ENCODE measurements at places on chromosomes 16 and 17.
A peak's percentile ranks its signal among the peaks of the same experiment; 100 is the strongest.

DNA sequence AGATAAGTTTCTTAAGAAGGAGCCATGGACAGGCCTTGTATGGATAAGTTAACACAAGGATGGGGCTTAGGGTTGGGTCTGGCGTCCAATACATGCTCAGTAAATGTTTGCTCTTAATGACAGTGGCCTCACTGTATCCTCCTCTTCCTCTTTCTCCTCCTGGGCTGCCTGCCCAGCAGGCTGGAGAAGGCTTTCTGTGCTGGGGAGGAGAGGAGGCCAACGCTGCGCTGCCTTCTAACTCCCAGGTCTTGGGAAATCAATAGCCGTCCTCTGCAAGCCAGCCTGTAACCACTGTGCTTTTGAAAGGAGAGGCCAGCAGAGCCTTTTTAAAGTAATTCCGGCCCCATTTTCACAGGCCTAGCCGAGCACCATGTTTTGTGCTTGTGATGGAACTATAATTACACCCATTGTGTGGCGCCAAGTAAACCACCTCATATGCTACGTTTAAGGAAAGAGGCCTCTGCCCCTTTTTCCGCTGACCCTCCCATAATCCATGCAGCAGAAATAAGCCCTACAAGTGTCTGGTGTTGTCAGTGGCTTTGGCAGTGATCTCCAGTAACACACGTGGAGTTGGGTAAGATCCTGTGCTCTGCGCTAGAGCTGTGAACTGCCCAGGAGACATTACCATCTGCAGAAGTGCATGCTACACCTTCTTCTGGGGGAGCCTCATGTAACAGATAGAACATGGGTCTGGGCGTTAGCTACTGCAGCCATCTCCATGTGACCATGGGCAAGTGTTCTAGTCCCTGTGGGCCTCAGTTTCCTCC is 368.2 kb downstream of the SNX29 start:
- DNase-seq = no peak

DNA sequence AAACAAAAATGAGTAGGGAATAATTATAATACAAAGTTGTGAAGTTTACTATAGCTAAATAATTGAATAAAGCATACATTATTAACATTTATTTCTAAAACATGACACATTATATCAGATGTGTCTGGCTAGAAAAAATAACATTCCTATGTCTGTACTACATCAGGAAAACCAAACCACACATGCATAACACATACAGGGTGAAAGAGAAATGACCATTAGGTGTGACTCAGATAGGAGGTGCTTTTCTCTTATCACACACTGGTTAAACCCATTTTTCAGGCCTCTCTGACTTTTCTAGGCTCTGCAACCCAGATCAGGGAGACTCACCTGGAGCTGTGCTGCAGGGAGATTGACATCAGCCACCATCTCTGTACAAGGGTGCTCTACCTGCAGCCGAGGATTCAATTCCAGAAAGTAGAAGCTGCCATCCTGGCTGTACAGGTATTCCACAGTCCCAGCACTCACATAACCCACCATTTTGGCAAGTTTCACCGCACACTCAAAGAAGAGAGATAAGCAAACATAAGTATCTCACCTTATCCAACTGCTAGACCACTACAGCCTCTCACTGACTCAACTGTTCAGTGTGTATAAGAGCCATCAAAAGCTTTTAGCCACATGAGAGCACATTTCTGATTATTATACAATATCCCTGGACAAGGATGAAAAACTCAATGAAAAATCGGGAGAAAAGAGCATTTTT is 116.6 kb upstream of the C17orf78 start:
- DNase-seq = no peak

DNA sequence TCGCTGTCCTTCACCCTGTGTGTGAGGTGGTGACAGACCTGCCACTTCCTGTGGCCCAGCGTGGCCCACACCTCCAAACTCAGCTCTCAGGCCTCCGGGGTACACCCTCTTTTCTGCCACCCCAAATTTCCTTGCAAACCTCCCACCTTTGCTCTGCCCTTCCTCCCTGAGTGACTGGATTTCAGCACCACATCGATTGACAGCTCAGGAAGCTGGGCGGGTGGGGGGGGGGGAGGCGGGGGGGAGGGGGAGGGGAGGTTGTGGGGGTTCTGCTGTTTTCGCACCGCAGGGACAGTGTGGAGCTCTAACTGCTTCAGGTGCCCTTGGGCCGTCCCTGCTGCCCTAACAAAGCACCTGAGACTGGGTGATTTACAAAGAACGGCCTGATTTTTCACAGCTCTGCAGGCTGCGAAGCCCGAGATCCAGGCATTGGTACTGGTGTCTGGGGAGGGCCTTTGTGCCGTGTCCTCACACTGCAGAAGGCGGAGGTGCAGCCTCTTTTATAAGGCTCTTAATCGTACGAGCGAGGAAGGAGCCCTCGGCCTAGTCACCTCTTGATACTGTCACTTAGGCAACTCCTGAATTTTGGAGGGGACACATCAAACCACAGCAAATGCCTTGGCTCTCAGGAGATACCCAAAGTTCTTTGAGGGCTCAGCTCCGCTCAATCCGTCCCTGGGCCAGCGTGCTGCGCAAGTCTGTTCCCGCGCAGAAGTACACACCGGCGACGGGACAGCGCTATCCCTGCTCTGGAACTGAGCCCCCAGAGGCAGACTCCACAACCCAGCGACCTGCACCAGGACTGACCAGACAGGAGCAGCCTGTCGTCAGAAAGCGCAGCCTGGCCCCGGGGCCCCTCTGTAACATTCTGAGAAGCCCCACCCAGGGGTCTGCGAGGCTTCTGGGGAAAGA is 3.6 kb downstream of the NDUFAF8 start:
- no peak for DNase-seq

GRCh38 chr16:3187798-3188674 is at the start of gene OR1F1:
Gene OR1F1, plus strand, starts transcription at chr16:3188204.
- DNase-seq = peak; percentile 74

DNA sequence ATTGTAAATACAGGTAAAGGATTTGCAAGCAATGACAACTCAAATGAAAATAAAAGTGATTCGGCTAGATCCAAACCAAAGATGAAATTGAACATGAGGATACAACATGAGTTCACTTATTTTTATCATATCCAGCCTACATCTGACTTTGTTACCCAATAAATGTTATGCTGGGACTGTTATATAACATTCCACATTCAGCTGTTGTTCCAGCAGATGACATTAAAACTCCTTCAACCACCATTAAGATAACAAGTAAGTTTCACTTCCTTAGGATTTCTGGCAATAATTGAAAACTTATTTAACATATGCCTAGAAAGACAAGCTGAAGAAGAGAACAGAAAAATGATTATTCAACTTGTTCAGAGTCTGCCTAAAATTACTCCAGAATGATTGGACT is 729.4 kb downstream of the CDH11 start:
- no peak for DNase-seq

GRCh38 chr17:70172923-70173322 is 3.6 kb downstream of the KCNJ2 start:
- DNase-seq = no peak

GRCh38 chr17:68238164-68238870 is 9.5 kb upstream of the AMZ2 start:
- no peak for DNase-seq

DNA sequence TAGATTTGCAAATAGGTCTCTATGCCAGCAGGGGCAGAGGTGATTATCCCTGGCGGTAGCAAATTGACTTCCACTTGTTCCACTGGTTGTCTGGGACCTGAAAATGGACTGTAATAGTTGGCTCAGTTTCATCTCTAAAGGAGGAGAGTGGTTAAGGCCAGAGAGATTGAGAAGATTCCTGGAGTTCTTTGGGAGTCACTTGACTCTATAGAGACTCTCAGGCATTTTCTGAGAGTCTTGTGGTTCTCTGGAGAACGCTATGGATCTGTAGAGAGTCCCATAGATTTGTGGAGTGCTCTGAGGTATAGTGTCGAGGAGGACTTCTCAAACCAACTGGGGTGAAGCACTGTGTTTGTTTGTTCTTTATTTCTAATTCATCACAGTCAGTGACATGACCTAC is 8.9 kb upstream of the PMP22 start:
- no peak for DNase-seq

DNA sequence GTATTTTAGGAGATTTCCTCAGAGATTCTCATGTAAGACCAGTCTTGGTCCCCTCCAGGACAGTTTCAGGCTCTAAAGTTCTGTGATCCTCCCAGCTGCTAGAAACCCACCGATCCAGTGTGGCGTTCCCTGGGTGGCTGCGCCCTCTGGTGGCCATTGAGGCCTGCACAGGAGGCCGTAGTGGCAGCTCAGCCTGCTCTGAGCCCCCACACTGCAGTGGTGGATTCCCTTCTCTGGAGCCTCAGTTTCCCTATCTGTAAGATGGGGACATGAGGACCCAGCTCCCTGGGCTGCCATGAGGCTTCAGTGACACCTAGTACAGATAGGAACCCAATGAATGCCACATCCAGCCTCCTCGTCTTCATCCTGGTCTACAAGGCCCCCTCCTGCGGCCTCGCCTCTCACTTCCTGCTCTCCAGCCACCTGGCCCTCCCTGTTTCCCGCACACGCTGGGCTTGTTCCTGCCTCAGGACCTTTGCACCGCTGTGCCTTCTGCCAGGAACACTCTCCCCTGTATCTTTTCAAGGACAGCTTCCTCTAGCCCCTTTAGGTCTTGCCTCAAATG is 16.5 kb downstream of the CCDC102A start:
- peak; percentile 84 for DNase-seq

- DNase-seq = no peak
These were observed 204.2 kb downstream of the PRKCA start for GRCh38 chr17:66506641-66507040.

- no peak for DNase-seq
These were observed 3.8 kb downstream of the CRYM start for GRCh38 chr16:21274172-21274726.

DNA sequence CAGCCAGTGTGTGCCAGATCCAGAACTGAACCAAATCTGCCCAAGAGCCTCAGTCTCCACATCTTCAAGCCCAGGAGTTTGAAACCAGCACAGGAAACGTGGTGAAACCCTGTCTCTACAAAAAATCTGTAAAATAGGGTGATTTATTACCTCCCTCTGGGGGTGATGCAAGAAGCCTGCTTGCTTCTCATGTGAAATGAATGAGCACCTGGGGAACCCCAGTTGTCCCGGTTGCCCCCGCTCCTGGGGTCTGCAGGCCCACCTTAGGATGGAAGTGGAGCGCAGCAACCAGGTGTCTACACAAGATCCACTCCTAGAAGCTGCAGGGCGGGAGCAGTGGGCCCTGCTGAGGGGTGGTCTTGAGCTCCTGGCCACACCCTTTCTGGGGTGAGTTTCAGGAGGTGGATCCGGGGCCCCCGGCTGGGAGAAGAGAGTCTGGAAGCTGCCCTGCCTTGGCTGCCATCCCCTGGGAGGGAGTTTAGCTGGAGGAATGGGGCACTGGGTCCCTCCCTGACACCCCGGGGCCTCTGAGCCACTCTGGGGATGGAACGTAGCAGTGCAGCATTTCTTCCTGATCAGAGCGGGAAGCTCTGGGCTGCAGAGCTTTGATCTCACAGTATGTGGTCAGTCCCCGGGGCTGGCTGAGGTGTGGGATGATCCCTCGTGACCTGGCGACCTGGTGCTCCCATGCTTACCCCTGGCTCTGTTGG is 117.8 kb downstream of the RAB11FIP4 start:
- no peak for DNase-seq

GRCh38 chr16:82017911-82018568 is 6.8 kb upstream of the SDR42E1 start:
- no peak for DNase-seq

DNA sequence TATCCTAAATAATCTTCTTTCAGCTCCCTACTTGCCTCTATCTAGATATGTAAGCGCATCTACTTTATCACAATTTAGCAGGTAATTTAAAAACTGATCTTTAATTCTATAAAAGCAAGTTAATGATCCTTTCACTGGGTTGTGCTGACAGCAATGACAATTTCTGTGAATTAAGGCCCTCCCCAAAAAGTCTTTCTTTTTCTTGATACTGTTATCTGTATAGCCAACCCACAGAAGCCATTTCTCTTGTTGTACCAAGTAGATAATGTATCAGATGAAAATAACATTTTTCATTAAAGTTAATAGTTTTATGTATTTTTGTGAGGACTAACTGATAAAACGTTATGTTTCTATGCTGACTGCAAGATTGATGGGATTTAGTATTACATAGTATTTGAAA is 3.8 kb downstream of the ZPBP2 start:
- DNase-seq = no peak

GRCh38 chr17:14737984-14738651 is 437.2 kb downstream of the HS3ST3B1 start:
- DNase-seq = no peak

Data from DMS53 (cell line).